ENCODE measurements at places on chromosomes 5 and 9. TPM values are rescaled to one million over a fixed set of nuclear protein-coding genes. Genes with fewer than 3 reads are reported as not detected.

DNA sequence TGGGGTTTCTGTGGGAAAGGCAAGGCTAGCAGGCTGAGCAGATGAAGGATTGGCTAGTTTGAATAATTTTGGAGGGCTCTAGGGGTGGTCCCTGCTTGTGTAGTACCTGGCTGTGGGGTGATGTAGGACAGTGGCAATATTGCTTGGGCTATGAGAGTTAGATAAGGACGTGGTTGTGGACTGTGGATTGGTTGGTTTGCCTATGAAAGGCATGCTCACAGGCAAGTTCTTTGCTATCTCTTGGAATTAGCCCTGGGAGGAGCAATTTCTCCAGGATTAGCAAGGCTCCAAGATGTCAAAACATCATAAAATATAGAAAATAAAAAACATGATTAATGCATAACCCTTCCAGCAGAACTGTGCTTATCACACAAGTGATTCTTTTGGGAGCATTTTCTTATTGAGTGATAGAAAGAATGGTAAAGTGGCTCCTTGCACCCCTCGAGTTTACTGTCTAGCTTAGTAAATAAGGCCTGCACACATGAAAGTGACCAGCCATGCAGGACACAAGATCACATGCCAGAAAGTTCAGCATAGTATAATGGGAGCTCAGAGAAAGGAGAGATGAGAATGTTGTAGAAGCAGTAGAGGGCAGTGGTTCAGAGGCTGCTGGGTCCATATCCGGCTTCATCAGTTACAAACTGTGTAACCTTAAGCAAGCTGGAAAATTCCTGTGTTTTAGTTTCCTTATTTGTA lies 13.8 kb downstream of the AOPEP start:
- H3K27me3 ChIP-seq = no peaks in the 10 kb centered on the region
- no peaks in the 10 kb centered on the region for H3K36me3 ChIP-seq
- no peak overlapping the region for H3K27ac ChIP-seq
- no peak for DNase-seq

- H3K4me3 ChIP-seq = no peak overlapping the region
- DNase-seq = no peak
- no peak overlapping the region for H3K27ac ChIP-seq
- H3K4me1 ChIP-seq = no peaks in the 10 kb centered on the region
Observed at GRCh38 chr9:68619072-68619471, 78.4 kb upstream of the TMEM252 start.

GRCh38 chr9:5571629-5572232 lies 57.2 kb upstream of the RIC1 start:
- no peak overlapping the region for H3K27ac ChIP-seq
- no peaks in the 10 kb centered on the region for H3K27me3 ChIP-seq
- H3K4me1 ChIP-seq = no peaks in the 10 kb centered on the region
- no peak for DNase-seq
- no peaks in the 10 kb centered on the region for H3K36me3 ChIP-seq

DNA sequence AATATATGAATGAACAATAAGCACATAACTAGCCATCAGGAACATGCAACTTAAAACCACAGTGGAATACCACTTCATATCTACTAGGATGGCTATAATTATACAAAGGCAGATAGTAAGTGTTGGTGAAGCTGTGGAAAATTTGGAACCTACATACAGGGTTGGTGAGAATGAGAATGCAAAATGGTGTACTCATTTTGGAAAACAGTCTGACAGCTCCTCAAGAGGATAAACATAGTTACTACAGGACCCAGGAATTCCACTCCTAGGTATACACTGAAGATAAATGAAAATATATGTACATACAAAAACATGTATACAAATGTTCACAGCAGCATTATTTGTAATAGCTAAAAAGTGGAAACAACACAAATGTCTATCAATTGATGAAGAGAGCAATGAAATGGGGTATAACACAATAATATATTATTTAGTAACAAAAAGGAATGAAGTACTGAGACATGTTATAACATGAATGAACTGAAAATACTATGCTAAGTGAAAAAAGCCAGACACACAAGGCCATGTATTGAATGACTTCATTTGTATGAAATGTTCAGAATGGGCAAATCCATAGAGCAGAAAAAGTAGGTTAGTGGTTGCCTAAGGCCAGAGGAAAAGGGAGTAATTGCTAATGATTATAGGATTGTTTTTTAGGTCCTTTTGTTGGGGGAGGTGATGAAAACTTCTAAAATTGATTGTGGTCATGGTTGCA lies 31.2 kb upstream of the CDK5RAP2 start:
- no peak for DNase-seq
- H3K4me3 ChIP-seq = no peak overlapping the region
- H3K4me1 ChIP-seq = no peaks in the 10 kb centered on the region
- no peaks in the 10 kb centered on the region for H3K27me3 ChIP-seq

DNA sequence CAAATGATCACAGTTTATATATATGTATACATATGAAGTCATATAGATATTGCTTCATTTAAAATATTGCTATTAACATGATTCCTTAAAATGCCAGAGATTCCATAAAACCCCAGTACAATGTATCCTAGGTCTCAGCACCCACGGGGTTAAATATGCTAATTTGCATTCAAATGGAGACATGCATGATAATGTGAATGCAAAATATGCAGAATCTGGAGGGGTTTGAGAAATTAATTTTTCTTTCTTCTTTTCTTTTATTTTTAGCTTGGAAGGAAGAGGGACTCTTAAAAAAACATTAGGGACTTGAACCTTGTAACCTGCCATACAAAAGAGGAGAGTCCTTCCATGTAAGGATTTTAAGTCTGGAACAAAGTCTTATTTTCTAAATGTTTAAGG lies 211.9 kb downstream of the MEF2C start:
- H3K27ac ChIP-seq = no peak overlapping the region
- DNase-seq = no peak
- peaks cover 100% of the 10 kb centered on the region for H3K27me3 ChIP-seq
- H3K36me3 ChIP-seq = no peaks in the 10 kb centered on the region
- H3K4me3 ChIP-seq = no peak overlapping the region

DNA sequence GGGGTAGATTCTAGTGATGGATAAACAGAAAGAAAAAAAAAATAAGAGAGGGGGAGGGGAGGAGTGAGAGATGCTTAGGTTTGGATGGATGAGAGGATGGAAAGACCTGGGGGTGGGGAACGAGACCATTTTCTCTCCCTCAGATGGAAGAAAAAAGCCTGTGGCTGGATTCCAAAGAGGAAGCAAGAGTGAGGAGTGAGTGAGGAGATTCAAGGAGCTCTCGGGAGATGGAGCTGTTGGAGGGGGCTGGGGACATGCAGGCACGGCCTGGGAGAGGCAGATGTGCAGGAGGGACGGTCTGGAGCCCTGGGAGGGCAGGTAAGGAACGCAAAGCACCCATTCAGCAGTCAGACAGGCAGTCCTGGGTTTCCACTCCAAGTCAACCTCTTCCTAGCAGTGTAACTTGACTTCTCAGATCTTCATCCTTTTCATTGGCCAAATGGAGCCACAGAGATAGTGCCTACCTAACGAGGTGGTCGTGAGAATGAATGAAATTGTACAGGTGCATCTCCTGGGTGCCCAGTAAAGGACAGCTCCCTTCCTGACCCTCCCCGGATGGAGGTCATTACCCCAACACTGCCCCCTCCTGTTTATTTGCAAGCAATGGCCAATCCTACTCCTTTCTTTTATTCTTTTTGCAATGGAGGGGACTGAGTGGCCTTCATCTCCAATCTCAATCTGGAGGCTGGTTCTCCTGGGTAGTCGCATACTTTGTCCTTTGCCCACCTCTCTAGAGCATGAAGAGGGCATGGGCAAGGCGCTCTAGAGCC lies 52.2 kb downstream of the PCDH1 start:
- no peaks in the 10 kb centered on the region for H3K4me1 ChIP-seq
- no peaks in the 10 kb centered on the region for H3K36me3 ChIP-seq
- H3K27me3 ChIP-seq = no peaks in the 10 kb centered on the region
- no peak overlapping the region for H3K27ac ChIP-seq
- no peak overlapping the region for H3K4me3 ChIP-seq

DNA sequence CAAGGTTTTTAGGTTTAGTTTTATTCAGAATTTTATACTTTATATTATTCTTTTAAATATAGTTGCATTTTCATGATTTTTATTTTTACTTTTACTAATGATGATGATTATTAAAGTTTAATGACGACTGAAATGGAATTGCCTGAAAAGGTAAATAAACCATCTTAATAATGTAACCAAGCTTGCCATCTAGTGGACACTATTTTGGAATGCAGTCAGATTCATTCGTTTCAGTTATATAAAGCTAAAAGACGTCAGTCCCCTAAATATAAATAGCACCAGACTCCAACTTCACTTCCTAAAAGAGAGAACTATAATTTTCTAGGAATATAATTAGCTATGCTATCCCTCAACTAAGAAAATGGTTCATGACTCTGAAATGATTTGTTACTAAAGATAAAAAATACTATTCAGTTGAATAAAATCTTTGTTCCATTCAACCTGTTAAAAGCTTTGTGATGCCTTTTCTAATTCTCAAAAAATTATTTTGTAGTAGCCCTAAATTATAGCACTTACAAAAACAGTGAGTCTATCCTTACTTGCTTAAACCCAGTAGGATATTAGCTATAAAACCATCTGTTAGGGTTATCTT lies 19.9 kb downstream of the ABITRAM start:
- H3K27ac ChIP-seq = no peak overlapping the region
- no peak overlapping the region for H3K4me3 ChIP-seq
- peak; percentile 69 for DNase-seq
- H3K27me3 ChIP-seq = no peaks in the 10 kb centered on the region
- peaks cover 23% of the 10 kb centered on the region for H3K4me1 ChIP-seq
- H3K36me3 ChIP-seq = peaks cover 14% of the 10 kb centered on the region

DNA sequence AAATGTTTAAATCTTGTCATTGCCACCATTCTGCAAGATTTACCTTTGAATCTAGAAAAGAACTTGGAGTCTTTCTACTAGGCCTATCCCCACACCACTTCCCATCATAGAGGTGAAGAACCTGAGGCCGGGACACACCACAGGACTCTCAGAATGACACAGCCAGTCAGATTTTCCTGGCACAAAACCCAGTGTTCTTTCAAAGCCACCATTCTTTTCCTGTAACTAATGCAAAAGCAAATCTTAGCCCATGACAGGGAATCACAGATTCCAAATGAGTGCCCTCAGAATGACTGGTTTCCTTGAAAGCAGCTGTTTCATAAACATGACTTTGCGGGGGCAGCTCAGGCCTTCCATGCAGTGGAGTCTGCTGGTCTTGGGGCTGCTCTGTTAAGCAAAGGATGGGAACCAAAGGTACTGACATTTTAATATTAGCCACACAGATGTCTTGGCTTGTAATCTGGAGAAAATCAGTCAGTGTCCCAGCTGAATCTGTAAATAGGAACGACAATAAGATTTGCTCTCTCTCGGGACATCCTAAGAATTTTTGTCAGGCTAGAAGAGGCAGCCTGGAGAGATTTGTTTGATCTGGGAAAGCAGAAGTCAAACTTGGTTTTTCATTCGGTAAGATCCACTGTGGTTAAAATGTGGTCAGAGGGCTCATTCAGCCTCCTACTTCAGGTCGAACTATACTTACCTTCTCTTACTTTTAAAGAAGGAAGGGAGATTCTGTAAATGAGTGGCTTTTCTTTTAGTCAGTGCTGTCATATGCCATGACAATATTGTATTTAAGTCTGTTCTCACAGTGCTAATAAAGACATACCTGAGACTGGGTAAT lies 115.1 kb downstream of the PALM2AKAP2 start:
- no peaks in the 10 kb centered on the region for H3K27me3 ChIP-seq
- H3K27ac ChIP-seq = no peak overlapping the region
- DNase-seq = no peak
- H3K4me1 ChIP-seq = peaks cover 3% of the 10 kb centered on the region

GRCh38 chr9:131264231-131264630 lies 12.1 kb downstream of the FAM78A start:
- no peak for DNase-seq
- H3K36me3 ChIP-seq = peaks cover 15% of the 10 kb centered on the region
- peaks cover 6% of the 10 kb centered on the region for H3K4me1 ChIP-seq
- H3K27me3 ChIP-seq = no peaks in the 10 kb centered on the region
- peak overlapping the region; percentile 39 for H3K27ac ChIP-seq
- no peak overlapping the region for H3K4me3 ChIP-seq

- H3K36me3 ChIP-seq = no peaks in the 10 kb centered on the region
- no peak overlapping the region for H3K4me3 ChIP-seq
- H3K4me1 ChIP-seq = peaks cover 6% of the 10 kb centered on the region
- H3K27ac ChIP-seq = no peak overlapping the region
- DNase-seq = no peak
- H3K27me3 ChIP-seq = no peaks in the 10 kb centered on the region
Observed at GRCh38 chr5:126971455-126972031, 58.8 kb downstream of the MARCHF3 start.

- H3K36me3 ChIP-seq = no peaks in the 10 kb centered on the region
- no peak for DNase-seq
- H3K4me1 ChIP-seq = no peaks in the 10 kb centered on the region
- H3K27me3 ChIP-seq = no peaks in the 10 kb centered on the region
- no peak overlapping the region for H3K4me3 ChIP-seq
- no peak overlapping the region for H3K27ac ChIP-seq
Observed at GRCh38 chr9:21660976-21661375, 141.5 kb upstream of the MTAP start.

DNA sequence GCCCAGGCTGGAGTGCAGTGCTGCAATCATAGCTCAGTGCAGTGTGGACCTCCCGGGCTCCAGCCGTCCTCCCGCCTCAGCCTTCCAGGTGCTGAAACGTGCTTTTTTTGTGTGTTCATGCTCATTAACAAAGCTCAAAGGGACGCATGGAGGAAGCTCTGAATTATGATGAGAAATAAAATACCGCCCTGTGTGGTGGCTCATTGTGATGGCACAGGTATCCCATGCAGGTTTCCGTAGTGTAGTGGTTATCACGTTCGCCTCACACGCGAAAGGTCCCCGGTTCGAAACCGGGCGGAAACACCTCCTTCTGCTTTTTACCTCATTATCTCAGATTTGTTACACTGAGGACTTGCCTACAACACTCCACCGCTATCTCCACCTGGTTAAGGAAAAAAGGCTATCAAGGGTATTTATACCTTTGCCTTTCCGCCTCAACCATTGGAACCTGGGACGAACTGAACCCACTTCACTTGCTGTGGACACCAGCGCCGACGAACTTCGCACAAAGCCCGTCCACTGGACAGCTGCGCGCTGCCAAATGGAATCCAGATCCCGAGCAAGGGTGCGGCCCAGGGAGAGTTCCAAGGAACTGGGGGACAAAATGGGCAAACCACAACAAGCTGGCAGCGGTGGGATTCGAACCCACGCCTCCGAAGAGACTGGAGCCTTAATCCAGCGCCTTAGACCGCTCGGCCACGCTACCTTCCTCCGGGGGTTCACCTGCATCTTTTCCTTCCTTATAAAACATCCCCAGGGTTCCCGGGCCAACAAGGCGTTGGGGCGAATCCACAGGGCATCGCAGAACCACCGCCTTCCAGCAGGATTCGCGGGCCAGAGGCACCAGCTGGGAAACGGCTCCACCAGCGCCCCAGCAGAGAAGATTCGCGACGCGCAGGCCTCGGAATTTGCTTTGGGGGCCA lies 26.3 kb downstream of the OR2V2 start:
- no peaks in the 10 kb centered on the region for H3K36me3 ChIP-seq
- no peak overlapping the region for H3K4me3 ChIP-seq
- H3K27me3 ChIP-seq = peaks cover 70% of the 10 kb centered on the region
- H3K27ac ChIP-seq = no peak overlapping the region
- peak; percentile 35 for DNase-seq

The PMPCA gene
- total RNA-seq = 74.5 TPM

The EIF4E1B gene
- total RNA-seq = not detected

The PCDHGA8 gene
- total RNA-seq = 2.5 TPM

The ZNF879 gene
- total RNA-seq = 12.0 TPM

The PURA gene
- total RNA-seq = 6.1 TPM

The BNC2 gene
- total RNA-seq = 0.54 TPM

The TMEFF1 gene
- total RNA-seq = 34.2 TPM

Data from cardiac muscle cell (in vitro differentiated cells and primary cell).